ENCODE measurements at places on chromosomes 2 and 18.

GRCh38 chr2:45119855-45120254 lies 110.6 kb upstream of the SIX2 start:
- peak; percentile 58 for DNase-seq

- DNase-seq: peak; percentile 50
Measured at GRCh38 chr2:21317131-21317530, 193.4 kb downstream of the TDRD15 start.

- peak; percentile 75 for DNase-seq
Measured at GRCh38 chr2:191245046-191245868, at the start of gene MYO1B. TSS of gene MYO1B (plus strand) at chr2:191245404. CDS start at chr2:191276896, 31,492 bp downstream.

- no peak for DNase-seq
Measured at GRCh38 chr18:39425172-39425850, 1859.7 kb upstream of the CELF4 start.

DNA sequence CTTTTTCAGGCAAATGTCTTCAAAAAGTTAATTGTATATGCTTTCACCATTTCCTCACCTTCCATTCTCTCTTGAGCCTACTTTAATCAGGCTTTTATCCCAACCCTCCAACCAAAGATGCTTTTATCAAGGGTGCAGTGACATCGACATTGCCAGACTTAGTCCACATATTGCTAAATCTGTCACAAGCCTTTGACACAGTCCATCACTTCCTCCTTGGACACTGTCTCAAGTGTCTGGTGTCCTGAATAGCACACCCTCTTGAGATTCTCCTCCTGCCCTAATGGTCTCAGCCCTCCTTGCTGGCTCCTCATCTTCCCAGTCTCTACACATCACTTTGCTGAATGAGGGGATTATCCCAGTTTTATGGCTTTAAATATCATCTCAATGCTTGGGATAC lies 147.5 kb upstream of the SLC39A10 start:
- no peak for DNase-seq

- DNase-seq: no peak
Measured at GRCh38 chr2:237962432-237963084, 4.3 kb upstream of the UBE2F start.

GRCh38 chr2:16112251-16112971 lies 172.1 kb downstream of the MYCN start:
- no peak for DNase-seq

GRCh38 chr2:60634438-60634837 lies 81.0 kb upstream of the BCL11A start:
- DNase-seq: no peak

GRCh38 chr2:22520369-22521288 lies 864.4 kb upstream of the KLHL29 start:
- no peak for DNase-seq

GRCh38 chr2:221997100-221997499 lies 301.7 kb downstream of the PAX3 start:
- peak; percentile 75 for DNase-seq

GRCh38 chr18:57621246-57621604 lies 411 bp downstream of the NARS1 start:
- DNase-seq: no peak

DNA sequence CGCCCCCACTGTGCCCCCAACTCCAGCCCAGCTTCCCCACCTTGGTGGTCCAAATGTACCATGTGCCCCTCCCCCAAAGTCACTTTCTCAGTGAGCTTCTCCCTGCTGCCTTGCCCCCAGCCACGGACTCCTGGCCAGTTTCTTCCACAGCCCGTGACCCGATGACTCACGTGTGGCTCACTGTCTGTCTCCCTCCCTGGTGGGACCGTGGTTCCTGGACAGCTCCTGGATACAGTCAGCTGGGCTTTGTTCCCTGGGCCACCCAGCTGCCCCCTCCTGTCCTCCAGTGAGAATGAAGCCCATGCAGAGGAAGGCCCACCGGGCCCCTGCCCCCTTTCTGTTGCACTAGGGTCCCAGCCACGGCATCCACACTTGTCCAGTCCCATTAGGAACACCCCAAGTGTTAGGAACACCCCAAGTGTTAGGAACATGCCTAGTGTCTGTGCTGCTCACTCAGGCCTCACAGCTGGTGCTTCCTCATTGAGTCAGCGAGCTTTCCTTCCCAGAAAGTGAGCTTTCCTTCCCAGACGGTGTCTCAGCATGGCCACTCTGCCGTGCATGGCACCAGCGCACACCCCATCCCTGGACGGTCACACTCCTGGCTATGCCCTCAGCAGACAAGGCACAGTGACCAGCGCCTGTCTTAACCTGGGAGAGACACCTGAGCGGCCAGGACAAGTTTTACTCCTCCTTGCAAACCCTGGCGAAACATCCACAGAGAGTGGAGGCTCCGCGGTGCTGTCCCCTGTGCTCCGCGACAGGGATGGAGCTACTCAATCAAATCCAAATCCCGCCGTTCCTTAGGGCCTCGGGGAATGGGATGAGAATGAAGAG lies 44.8 kb upstream of the CTDP1 start:
- DNase-seq: no peak

DNA sequence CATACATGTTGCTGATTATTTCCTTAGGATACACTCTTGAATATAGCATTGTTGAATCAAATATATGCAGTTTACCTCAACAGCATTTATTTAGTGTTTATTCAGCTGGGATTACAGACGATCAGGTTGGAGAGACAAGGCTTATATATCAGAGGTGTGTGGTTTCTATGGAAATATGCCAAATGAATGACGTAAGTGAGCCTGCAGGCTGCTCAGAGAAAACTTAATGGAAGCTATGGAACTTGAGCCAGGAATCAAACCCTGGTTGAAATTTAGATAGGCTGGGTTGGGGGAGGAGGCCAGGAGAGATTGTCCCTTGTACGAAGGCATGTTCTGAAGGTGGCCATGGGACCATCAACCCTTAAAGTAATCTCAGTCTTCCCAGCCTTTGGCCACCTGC lies 79.5 kb downstream of the INPP4A start:
- no peak for DNase-seq

GRCh38 chr2:197495433-197496134 lies 4.1 kb downstream of the HSPD1 start:
- DNase-seq: no peak

- DNase-seq: no peak
Measured at GRCh38 chr2:88091943-88092342, 24.3 kb downstream of the SMYD1 start.

- DNase-seq: no peak
Measured at GRCh38 chr2:188305271-188305670, 13.6 kb downstream of the GULP1 start.

GRCh38 chr2:75788154-75788553 lies 77.4 kb upstream of the GCFC2 start:
- no peak for DNase-seq

- DNase-seq: no peak
Measured at GRCh38 chr2:168727904-168728470, 74.5 kb upstream of the NOSTRIN start.

DNA sequence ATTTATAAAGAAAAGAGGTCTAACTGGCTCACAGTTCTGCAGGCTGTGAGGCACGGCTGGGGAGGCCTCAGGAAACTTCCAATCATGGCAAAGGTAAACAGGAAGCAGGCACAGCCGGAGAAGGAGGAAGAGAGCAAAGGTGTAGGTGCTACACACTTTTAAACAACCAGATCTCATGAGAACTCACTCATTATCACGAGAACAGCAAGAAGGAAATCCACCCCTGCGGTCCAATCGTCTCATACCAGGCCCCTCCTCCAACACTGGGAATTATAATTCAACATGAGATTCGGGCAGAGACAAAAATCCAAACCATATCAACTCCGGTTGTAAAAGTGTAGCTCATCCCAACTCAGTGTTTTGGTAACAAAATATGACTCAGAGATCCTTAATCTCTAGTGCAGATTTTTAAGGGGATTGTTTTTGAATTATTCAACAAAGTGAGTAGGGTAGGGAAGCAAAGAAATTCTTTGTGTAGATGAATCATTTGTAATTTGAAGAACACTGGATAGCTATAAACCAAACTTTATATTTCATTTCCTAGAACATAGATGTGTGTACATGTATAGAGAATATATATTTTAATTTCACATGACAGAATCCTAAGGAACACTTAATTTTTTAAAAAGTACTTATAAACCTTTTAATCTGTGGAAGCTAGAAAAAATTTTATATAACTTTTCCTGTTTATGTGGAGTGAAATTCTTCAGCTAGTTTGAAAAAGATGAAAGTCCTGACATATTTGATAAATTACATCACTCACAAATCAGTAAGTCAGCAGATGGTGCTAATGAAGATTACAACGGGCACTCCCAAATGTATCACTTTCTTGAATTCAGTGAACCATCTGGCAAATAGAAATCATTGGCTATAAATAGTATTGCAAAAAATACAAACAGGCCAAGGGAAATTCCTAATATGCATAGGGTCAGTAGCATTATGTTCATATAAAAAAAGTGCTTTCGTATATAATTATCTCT lies 130.1 kb downstream of the OLA1 start:
- DNase-seq: peak; percentile 80

GRCh38 chr2:179596018-179596417 lies 265.4 kb downstream of the ZNF385B start:
- no peak for DNase-seq

GRCh38 chr2:153657651-153658050 lies 179.1 kb upstream of the RPRM start:
- DNase-seq: no peak

- DNase-seq: peak; percentile 94
Measured at GRCh38 chr2:48248251-48248933, 281.6 kb upstream of the STON1 start.

DNA sequence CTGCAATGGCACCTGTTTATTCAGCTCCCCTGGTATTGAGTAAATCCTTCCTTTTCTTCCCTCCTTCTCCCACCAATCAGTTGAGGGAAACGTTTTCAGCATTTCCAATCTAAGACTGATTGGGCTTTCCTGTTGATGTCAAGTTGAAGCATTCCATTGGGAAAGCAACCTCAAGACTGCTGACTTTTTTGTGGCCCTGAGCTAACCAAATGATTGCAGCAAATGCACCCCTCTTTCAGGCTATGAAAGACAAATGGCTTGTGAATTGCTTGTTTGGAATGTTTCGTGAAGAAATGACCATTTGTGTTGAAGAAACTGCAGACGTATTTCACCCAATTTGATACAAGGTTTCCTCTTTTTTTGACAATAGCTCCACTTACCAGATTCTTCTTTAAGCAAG lies 303.5 kb downstream of the EPHA4 start:
- DNase-seq: no peak

DNA sequence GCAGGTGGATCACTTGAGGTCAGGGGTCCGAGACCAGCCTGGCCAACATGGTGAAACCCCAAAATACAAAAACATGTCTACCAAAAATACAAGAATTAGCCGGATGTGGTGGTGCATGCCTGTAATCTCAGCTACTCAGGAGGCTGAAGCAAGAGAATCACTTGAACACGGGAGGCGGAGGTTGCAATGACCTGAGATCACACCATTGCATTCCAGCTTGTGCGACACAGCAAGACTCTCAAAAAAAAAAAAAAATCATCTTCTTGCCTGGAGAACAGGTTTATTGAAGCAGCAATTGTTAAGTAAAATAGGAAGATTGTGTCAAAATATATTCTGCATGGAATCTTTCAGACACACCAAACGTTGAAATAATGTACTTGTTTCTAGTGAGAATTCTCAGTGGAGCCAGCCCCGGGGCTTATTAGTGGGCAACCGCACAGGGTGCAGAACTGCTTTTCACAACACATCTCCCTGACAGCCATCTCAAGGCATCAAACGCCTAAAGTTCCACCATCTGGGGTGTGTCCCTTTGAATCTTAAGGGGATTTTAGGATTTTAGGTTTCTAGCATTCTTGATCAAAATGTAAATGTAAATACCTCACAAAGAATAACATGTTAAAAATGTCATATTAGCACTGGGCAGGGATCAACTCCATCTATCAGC lies 28.6 kb upstream of the PPP4R1 start:
- DNase-seq: peak; percentile 61

DNA sequence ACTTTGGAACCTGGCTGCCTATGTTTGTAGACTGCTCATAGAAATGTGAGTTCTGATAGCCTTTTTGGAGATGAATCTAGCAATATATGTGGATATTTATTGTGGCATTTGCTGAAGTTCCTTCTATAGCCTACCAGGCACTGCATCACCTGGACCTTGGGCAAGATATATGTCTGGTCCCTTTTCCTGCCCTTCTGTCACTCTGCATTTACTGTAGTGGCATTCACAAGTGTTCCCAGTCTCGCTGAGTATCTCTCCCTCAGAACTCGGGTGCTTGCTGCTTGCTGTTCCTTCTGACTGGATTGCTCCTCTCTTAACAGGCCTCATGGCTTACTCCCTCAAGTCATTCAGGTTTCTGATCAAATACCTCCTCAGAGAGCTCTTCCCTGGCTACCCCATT lies 145.0 kb downstream of the UBE2E3 start:
- DNase-seq: no peak

DNA sequence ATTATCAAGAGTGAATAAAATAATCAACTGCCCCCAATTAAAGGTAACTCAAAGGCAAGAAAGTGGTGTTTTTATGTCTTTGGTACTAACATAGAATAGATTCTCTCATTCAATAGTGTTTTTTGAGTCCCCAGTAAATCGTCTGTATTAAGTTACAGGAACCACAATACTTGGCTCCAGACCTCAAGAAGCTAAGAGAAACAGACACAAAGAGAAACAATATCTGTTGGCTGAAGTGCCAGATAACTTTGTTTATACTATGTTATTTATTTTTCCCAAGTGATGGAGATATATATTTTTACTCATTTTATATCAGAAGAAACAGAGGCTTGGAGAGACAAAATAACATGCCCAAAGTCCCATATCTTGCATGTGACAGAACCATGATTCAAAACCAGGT lies 201.7 kb upstream of the HNRNPA3 start:
- DNase-seq: no peak

Measured in mesenchymal stem cell (in vitro differentiated cells and primary cell).